ENCODE measurements at places on chromosomes 11 and 22. TPM values are rescaled to one million over a fixed set of nuclear protein-coding genes. Genes with fewer than 3 reads are reported as not detected.

GRCh38 chr11:72239849-72240460 lies 4.0 kb downstream of the PHOX2A start:
- no peak overlapping the region for H3K27ac ChIP-seq
- peak; percentile 74 for DNase-seq
- H3K27me3 ChIP-seq, result peaks cover 56% of the 10 kb centered on the region
- H3K36me3 ChIP-seq, result peaks cover 36% of the 10 kb centered on the region

DNA sequence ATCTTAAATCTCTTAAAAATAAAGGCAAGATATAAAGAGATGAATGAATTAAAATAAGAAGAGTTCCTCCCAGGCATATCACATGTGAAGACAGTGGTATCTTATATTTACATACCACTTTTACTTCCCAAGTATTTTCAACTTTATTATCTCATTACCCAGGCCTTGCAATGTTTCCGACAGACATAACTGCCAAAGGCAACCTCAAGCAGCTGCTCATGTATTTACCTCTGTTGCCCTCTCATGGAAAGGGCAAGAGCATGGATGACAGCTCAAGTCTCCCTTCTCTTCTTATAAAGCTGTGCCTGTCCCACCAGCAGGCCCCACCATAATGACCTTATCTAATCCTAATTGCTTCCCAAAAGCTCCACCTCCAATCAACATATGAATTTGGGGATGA lies 894.2 kb downstream of the NTM start:
- H3K27ac ChIP-seq, result no peak overlapping the region
- peaks cover 3% of the 10 kb centered on the region for H3K4me1 ChIP-seq
- H3K27me3 ChIP-seq, result peaks cover 4% of the 10 kb centered on the region
- DNase-seq, result no peak
- H3K36me3 ChIP-seq, result no peaks in the 10 kb centered on the region
- no peak overlapping the region for H3K4me3 ChIP-seq

GRCh38 chr11:68362801-68363379 lies 50.5 kb downstream of the LRP5 start:
- H3K27me3 ChIP-seq, result no peaks in the 10 kb centered on the region
- H3K4me3 ChIP-seq, result no peak overlapping the region
- H3K36me3 ChIP-seq, result peaks cover 28% of the 10 kb centered on the region
- no peaks in the 10 kb centered on the region for H3K4me1 ChIP-seq
- no peak overlapping the region for H3K27ac ChIP-seq

DNA sequence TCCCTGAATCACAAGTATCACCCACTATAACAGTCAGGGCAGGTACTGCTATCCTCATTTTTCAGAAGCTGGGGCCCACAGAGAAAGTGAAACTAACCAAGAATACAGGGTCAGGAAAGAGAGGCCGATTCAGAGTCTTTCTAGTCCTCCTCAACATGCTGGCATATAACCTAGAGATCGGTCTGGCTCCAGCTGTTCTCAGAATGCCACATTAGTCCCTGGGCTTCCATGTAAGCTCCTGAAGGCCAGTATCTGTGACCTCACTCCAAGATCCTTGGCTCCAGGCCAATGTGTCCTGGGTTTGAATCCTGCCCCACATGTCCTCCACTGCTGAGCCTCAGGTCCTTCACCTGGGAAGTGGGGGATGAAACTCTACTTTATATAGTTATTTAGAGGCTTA lies 50.4 kb downstream of the TENM4 start:
- no peaks in the 10 kb centered on the region for H3K36me3 ChIP-seq
- peaks cover 32% of the 10 kb centered on the region for H3K4me1 ChIP-seq
- no peak overlapping the region for H3K4me3 ChIP-seq
- DNase-seq, result no peak
- no peaks in the 10 kb centered on the region for H3K27me3 ChIP-seq
- H3K27ac ChIP-seq, result no peak overlapping the region

- H3K36me3 ChIP-seq, result no peaks in the 10 kb centered on the region
- no peak overlapping the region for H3K27ac ChIP-seq
- H3K27me3 ChIP-seq, result no peaks in the 10 kb centered on the region
These were observed 21.1 kb downstream of the MS4A6E start for GRCh38 chr11:60348116-60348515.

GRCh38 chr22:23289851-23290724 lies 109.8 kb downstream of the BCR start:
- no peak overlapping the region for H3K27ac ChIP-seq
- H3K27me3 ChIP-seq, result no peaks in the 10 kb centered on the region
- H3K4me1 ChIP-seq, result no peaks in the 10 kb centered on the region
- no peak overlapping the region for H3K4me3 ChIP-seq
- peak; percentile 93 for DNase-seq
- peaks cover 88% of the 10 kb centered on the region for H3K36me3 ChIP-seq

DNA sequence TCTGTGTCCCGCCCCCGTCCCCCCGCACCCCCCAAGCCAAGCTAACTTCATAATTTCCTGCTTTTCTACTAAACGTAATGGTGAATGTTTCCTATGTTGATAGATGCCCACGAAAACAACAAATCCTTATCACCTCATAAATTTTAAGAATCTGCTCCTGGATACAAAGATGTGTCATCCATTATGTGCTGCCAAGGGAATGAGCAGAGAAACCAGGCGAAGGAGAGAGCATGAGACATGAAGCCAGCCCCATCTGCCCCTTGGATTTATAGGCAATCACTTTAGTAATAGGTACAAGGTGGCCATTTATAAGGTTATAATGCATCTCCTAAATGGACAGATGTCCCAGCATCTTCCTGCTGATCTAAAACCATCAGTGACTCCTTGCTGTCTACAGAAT lies 30.3 kb downstream of the LAYN start:
- no peaks in the 10 kb centered on the region for H3K36me3 ChIP-seq
- H3K27ac ChIP-seq, result no peak overlapping the region
- no peaks in the 10 kb centered on the region for H3K4me1 ChIP-seq
- H3K4me3 ChIP-seq, result no peak overlapping the region

GRCh38 chr22:20573176-20573832 lies 65.9 kb downstream of the MED15 start:
- DNase-seq, result no peak
- H3K27me3 ChIP-seq, result no peaks in the 10 kb centered on the region
- H3K4me3 ChIP-seq, result no peak overlapping the region

GRCh38 chr11:121417055-121417551 lies 35.0 kb upstream of the SORL1 start:
- H3K27ac ChIP-seq, result no peak overlapping the region
- no peak for DNase-seq
- no peaks in the 10 kb centered on the region for H3K4me1 ChIP-seq
- no peaks in the 10 kb centered on the region for H3K36me3 ChIP-seq
- no peak overlapping the region for H3K4me3 ChIP-seq

DNA sequence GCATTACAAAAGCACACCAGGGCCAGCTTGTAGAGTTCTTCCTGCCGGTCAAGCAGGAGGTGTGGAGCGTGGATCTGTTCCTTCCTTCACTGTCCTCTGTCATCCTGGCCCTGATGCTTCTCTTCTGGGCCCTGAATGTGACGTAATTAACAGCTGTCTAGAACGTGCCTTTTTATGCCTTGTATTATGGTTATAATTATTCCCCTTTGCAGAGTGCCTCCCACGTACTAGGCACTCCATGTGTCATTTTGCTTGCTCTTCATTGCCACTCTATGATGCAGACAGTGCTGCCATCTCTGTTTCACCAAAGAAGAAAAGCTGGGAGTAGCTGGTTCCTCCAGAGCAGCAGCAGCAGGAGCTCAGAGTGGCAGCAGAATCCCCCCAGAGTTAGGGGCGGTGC lies 132.1 kb upstream of the TTC12 start:
- DNase-seq, result peak; percentile 39
- peaks cover 13% of the 10 kb centered on the region for H3K4me1 ChIP-seq
- no peak overlapping the region for H3K27ac ChIP-seq
- H3K4me3 ChIP-seq, result no peak overlapping the region
- H3K36me3 ChIP-seq, result no peaks in the 10 kb centered on the region

GRCh38 chr11:22432291-22433093 lies 94.3 kb downstream of the SLC17A6 start:
- peak; percentile 67 for DNase-seq
- no peaks in the 10 kb centered on the region for H3K27me3 ChIP-seq
- H3K27ac ChIP-seq, result peak overlapping the region; percentile 49

DNA sequence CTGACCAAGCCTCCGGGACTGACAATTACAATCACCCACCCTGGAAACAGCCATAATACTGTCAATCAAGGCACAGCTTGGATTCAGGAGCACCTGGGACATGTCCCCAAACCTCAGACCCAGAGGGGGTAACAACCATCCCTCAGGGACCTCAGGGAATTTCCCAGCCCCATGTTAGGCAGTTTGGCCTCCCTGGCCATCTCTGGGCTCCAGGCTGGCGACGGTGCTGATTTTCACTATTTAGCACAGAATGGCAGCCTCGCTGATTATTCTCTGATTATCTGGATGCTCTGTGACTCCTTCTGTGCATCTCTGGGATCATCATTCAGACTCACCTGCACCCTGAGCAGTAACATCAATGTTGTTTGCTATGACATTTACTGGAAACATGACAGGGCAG lies 45.8 kb upstream of the VPREB1 start:
- H3K27me3 ChIP-seq, result peaks cover 90% of the 10 kb centered on the region
- no peak overlapping the region for H3K27ac ChIP-seq
- no peak overlapping the region for H3K4me3 ChIP-seq
- H3K36me3 ChIP-seq, result no peaks in the 10 kb centered on the region

GRCh38 chr22:45648301-45649117 lies 23.1 kb upstream of the ATXN10 start:
- no peak overlapping the region for H3K27ac ChIP-seq
- H3K4me1 ChIP-seq, result no peaks in the 10 kb centered on the region
- no peaks in the 10 kb centered on the region for H3K36me3 ChIP-seq
- H3K4me3 ChIP-seq, result no peak overlapping the region

DNA sequence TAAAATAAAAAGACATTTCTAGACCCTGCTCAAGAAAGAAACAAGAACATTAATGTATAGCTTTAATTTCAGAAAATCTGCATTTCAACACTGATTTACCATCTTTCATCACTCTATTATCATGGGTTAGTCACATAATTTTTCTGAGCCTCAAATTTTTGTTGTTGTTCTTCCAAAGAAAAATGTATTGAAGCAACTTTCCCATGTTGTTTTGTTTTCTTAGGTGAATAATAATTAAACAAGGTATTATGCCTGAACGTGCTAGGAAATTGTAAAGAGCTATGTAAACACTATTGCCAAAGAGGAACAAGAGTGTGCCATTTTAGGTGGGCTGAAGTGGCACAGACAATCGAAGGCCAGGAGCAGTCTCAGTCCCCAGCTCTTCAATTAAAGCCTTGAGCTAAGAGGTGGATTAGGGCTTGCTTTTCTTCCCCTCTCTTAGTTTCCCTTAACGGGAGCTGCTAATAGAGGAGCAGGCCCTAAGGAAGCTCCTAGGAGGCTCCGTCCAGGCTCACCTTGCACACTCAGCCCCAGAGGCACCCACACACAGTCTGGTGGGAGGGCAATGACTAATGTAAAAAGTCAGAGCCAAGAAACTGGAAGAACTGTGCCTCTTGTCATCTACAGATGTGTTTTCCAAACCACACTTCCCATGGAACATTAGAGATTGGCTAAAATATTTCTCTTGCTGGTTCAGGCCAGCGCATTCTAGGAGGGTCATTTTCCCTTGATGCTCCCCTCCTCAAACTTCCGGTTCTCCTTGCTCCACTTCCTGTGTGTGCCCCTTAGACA lies 8.8 kb upstream of the UBASH3B start:
- H3K36me3 ChIP-seq, result no peaks in the 10 kb centered on the region
- H3K4me1 ChIP-seq, result no peaks in the 10 kb centered on the region
- no peak overlapping the region for H3K4me3 ChIP-seq
- H3K27me3 ChIP-seq, result no peaks in the 10 kb centered on the region
- no peak for DNase-seq
- H3K27ac ChIP-seq, result no peak overlapping the region

DNA sequence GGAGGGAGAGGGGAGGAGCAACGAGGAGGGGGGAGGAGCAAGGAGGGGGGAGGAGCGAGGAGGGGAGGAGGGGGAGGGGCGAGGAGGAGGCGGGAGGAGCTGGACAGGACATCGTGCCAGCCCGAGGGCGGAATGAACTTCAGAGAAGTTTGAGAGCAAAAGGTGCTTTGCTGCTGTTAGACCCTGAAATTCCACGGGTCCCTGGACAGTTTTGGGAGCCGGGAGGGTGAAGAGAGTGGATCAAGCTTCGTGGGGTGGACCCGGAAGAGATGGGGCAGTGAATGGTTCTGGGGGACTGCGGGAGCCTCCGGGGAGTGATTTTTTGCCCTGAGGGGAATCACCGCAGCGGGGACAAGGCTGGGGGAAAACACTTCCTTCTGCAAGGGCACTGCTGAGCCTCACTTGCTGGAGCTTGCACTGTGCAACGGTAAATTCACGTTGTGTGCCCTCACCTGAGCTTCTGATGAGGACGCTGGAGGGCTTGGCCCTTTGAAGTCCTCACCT lies 10.7 kb upstream of the NLRP6 start:
- no peak overlapping the region for H3K4me3 ChIP-seq
- H3K27ac ChIP-seq, result no peak overlapping the region
- peak; percentile 47 for DNase-seq
- no peaks in the 10 kb centered on the region for H3K27me3 ChIP-seq
- H3K4me1 ChIP-seq, result no peaks in the 10 kb centered on the region

DNA sequence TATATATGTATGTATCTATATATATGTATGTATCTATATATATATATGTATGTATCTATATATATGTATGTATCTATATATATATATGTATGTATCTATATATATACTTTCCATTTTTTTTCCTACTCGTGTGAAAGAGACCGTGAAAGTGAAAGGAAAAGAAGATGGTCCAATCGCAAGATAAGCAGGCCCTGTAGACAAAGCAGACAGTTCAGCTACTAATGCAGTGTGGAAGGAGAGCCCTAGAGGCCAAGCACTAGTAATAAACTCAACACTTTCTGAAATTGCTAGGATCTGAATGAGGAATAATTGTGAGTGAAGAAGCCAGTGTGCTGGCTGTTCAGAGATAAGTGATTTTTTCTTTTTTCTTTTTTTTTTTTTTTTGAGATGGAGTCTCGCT lies 47.2 kb downstream of the MCHR1 start:
- no peak overlapping the region for H3K4me3 ChIP-seq
- H3K36me3 ChIP-seq, result no peaks in the 10 kb centered on the region
- no peaks in the 10 kb centered on the region for H3K27me3 ChIP-seq

- H3K36me3 ChIP-seq, result no peaks in the 10 kb centered on the region
- peak; percentile 58 for DNase-seq
- no peak overlapping the region for H3K27ac ChIP-seq
- peak overlapping the region; percentile 82 for H3K4me3 ChIP-seq
These were observed 422 bp downstream of the DENND6B start for GRCh38 chr22:50326225-50326955.

DNA sequence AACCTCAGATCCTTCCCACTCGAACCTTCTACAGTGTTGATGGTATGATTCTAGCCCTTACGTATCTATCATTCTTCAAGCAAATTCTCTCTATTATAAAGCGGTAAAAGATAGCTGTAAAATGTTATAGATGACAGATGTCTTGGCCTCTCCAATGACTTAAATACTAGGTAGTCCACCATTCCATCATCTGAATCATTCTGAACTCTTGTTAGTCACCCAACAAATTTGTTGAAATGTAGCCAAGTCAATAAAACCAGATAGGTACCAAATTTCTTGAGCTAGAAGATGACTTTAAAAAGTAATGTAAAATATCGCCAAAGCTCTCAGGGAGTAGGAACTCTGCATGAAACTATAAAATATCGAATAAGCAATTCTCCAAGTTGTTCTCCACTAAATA lies 32.6 kb upstream of the PICALM start:
- peaks cover 5% of the 10 kb centered on the region for H3K4me1 ChIP-seq
- H3K4me3 ChIP-seq, result no peak overlapping the region
- DNase-seq, result no peak
- no peak overlapping the region for H3K27ac ChIP-seq
- H3K36me3 ChIP-seq, result no peaks in the 10 kb centered on the region

The OOSP1 gene
- not detected for total RNA-seq

The LRP4 gene
- total RNA-seq, result 13.5 TPM

The E2F8 gene
- total RNA-seq, result 12.2 TPM

The PELI3 gene
- total RNA-seq, result 12.4 TPM

The LUZP2 gene
- 2.0 TPM for total RNA-seq

The MUC5B gene
- not detected for total RNA-seq
